ENCODE measurements at places on chromosomes 1 and 21.

GRCh38 chr1:23930861-23931490, 17.8 kb upstream of the CNR2 start:
- no peak for DNase-seq

DNA sequence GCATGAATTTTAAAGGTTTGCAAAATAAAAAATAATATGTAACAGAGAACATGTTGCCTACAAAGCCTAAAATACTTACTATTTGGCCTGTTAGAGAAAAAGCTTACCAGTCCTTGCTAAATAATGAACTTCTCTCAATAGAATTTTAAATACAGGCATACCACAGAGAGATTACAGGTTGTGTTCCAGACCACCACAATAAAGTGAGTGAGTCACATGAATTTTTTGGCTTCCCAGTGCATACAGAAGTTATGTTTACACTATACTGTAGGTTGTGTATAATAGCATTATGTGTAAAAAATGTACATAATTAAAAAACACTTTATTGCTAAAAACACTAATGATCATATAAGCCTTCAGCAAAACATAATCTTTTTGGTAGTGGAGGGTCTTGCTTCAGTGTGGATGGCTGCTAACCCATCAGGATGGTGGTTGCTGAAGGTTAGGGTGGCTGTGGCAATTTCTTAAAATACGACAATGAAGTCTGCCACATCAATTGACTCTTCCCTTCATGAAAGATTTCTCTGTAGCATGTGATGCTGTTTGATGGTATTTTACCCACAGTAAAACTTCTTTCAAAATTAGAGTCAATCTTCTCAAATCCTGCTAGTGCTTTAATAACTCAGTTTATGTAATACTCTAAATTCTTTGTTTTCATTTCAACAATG, 48.6 kb downstream of the SCYL3 start:
- DNase-seq, result no peak

DNA sequence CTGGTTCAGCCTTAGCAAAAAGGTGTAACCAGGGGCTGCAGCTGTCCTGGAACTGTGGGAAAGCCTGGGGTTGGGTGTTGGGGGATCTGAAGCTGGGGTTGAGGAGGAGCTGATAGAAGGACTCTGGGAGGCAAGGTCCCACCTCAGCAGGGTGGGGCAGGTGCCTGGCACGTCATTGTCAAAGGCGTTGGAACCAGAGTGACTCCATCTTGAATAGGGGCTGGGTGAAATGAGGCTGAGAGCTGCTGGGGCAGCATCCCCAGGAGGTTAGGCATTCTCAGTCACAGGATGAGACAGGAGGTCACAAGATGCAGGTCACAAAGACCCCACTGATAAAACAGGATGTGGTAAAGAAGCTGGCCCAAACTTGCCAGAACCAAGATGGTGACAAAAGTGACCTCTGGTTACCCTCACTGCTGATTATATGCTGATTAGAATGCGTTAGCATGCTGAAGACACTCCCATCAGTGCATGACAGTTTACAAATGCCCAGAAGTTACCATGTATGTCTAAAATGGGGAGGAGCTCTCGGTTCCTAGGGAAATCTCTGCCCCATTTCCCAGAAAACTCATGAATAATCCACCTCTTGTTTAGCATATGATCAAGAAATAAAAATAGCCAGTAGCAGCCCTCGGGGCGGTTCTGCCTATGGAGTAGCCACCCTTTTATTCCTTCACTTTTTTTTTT, 85.4 kb downstream of the IER5 start:
- no peak for DNase-seq

DNA sequence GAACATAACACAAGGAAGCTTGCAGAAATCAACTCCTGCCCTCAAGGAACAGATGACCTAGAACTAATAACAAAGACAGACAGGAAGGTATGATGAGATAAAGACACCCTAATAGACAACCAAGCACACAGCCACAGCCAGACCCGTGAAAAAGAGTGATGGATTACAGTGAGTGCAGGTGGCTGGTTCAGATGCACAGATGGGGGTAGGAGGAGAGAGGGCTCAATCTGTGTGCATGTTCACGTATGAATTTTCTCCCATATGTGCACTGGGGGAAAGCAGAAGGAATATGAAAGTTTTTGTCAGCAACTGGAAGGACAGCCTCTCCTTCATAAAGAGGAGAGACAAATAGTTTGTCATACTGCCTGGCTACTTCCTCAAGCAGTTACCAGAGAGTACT, 367.1 kb downstream of the PBX1 start:
- DNase-seq, result no peak

DNA sequence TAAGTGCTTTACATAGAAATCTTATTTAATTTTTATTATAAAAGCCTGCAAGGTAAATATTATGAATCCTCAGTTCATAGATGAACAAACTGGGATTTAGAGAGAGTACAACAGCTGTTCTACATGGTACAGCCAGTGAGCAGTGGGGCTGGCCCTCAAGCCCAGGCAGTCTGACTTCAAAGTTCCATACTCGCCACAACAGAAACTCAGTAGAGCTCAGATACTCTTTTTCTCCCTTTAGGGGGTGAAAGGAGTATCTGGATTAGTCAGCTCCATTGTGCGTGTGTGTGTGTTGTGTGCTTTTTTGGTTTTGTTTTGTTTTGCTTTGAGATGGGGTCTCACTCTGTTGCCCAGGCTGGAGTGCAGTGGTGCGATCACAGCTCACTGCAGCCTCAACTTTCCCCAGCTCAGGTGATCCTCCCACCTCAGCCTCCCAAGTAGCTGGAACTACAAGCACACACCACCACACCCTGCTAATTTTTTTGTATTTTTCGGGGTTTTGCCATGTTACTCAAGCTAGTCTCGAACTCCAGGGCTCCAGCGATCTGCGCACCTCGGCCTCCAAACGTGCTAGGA, 378.5 kb downstream of the SMYD3 start:
- DNase-seq, result no peak

All from stimulated activated CD4-positive, alpha-beta T cell treated with anti-CD3 and anti-CD28 coated beads, Interleukin-4, amount 100 ng/mL, for 24 hours (primary cell).